ENCODE measurements at places on chromosomes 6 and 20. TPM values are rescaled to one million over a fixed set of nuclear protein-coding genes. Genes with fewer than 3 reads are reported as not detected.

APCDD1L gene
- not detected for polyA plus RNA-seq

DNA sequence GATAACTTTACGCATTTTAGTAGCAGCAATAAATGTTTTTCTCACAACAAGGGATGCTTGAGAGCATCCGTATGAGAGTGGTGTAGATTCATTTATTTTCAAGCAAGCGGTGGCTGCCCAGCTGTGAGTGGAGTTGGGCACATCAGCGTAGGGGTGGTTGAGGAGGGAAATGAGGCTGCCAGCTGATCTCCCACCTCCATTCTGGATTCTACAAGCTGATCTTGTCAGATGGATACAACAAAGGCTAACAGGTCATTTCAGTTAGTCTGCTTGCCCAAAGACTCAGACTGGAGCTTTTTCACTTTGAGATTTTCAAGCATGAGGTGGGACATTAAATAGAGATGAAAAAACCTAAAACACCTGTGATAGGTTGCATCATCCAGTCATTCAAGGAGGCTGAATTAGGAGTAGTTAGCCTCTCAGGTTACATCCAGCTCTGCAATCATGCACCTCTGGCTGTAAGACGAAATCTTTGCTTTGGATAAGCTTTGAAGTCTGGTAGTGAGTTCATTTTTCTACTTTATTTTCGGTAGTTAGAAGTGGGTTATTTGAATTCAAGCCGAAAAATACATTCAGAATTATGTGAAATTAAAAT is 1.9 kb upstream of the BACH2 start:
- H3K27me3 ChIP-seq = peaks cover 15% of the 10 kb centered on the region
- no peak for DNase-seq
- H3K4me3 ChIP-seq = peak overlapping the region; percentile 70
- H3K36me3 ChIP-seq = no peaks in the 10 kb centered on the region
- H3K4me1 ChIP-seq = peaks cover 14% of the 10 kb centered on the region
- no peak overlapping the region for H3K27ac ChIP-seq

GRCh38 chr6:143097224-143097795 is 36.6 kb downstream of the AIG1 start:
- H3K36me3 ChIP-seq = no peaks in the 10 kb centered on the region
- peaks cover 3% of the 10 kb centered on the region for H3K27me3 ChIP-seq
- H3K4me3 ChIP-seq = no peak overlapping the region
- no peaks in the 10 kb centered on the region for H3K4me1 ChIP-seq

GRCh38 chr20:431012-431904 is 23.2 kb downstream of the RBCK1 start:
- H3K4me1 ChIP-seq = peaks cover 37% of the 10 kb centered on the region
- H3K27me3 ChIP-seq = peaks cover 6% of the 10 kb centered on the region
- H3K36me3 ChIP-seq = peaks cover 48% of the 10 kb centered on the region
- DNase-seq = no peak

GRCh38 chr20:17750722-17751045 is 50.9 kb downstream of the BANF2 start:
- no peak overlapping the region for H3K27ac ChIP-seq
- DNase-seq = no peak
- no peak overlapping the region for H3K4me3 ChIP-seq
- no peaks in the 10 kb centered on the region for H3K36me3 ChIP-seq

GRCh38 chr6:2563635-2564034 is 187.1 kb downstream of the MYLK4 start:
- H3K36me3 ChIP-seq = no peaks in the 10 kb centered on the region
- no peak overlapping the region for H3K4me3 ChIP-seq
- H3K27me3 ChIP-seq = peaks cover 9% of the 10 kb centered on the region
- DNase-seq = no peak
- no peak overlapping the region for H3K27ac ChIP-seq
